ENCODE measurements at places on chromosomes 12 and 14.

- DNase-seq = no peak
Measured at GRCh38 chr12:1443421-1444141, 150.8 kb downstream of the FBXL14 start.

GRCh38 chr14:61839507-61839906, 77.3 kb downstream of the SNAPC1 start:
- no peak for DNase-seq

DNA sequence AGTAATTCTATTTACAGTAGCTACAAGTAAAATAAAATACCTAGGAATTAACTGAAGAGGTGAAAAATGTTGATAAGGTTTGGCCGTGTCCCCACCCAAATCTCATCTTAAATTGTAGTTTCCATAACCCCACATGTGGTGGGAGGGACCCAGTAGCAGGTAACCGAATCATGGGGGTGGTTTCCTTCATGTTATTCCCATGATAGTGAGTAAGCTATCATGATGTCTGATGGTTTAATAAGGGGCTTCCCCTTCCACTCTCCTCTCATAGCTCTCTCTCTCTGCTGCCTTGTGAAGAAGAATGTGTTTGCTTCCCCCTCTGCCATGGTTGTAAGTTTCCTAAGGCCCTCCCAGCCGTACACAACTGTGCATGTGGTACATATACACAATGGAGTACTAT, 1170.7 kb downstream of the BCL11B start:
- no peak for DNase-seq

DNA sequence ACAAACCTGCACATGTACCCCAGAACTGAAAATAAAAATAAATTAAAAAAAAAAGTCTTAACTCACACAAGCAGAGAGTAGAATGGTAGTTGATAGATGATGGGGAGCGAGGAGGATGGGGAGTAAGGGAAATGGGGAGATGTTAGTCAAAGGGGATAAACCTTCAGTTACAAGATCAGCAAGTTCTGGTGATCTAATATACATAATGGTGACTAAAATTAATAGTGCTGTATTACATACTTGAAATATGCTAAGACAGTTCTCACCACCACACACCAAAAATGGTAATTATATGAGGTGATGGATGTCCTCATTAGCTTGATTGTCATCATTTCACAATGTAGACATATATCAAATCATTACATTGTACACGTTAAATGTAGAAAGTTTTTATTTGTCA, 3.2 kb upstream of the C12orf42 start:
- DNase-seq = no peak

DNA sequence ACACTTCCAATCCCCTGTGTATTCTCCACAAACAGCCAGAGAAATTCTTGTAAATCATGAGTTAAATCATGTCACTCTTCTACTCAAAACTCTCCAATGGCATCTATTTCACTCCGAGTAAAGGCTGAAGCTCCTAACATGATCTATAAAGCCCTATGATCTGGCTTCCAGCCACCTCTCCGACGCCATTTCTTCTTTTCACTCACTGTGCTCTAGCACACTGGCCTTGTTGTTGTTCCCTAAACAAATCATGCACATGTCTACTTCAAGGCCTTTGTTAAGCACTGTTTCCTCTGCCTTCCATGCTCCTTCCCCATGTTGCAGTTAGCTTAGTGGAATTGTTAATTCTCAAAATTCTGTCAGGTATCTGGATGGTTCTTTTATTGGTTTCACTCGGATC, 30.1 kb upstream of the MTERF2 start:
- no peak for DNase-seq
